ENCODE measurements at places on chromosomes 11 and 22.

DNA sequence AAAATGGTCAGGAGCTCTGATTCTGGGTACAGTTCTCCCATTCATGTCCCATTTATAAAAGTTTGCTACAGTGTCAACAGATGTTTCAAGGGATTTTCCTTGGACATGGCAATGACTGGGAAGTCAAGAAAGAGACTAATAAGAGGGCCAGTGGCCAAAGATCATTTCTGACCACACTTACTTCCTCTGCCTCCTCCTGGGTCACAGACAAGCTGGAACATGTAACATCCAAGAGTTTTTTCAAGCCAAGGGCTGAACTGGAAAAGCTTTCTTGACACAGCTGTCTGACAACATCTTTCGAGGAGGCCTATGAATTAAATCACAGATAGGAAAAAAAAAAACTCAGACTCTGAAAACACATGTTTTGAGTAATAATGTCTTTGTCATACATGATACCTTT, 8.7 kb downstream of the COMMD9 start:
- no peak for DNase-seq

DNA sequence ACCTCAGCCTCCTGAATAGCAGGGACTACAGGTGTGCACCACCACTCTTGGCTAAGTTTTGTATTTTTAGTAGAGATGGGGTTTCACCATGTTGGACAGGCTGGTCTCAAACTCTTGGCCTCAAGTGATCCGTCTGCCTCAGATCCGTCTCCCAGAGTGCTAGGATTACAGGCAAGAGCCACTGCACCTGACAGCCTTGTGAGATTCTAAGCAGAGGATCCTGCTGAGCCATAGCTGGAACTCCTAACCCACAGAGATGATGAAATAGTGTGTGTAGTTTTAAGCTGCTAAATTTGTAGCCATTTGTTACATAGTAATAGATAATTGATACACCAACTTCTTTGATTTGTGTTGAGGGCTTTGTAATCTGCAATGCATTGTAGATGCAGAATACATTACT, 51.1 kb downstream of the CLMP start:
- no peak for DNase-seq

- no peak for DNase-seq
These were observed 6.1 kb downstream of the TUBGCP6 start for GRCh38 chr22:50238755-50239154.

DNA sequence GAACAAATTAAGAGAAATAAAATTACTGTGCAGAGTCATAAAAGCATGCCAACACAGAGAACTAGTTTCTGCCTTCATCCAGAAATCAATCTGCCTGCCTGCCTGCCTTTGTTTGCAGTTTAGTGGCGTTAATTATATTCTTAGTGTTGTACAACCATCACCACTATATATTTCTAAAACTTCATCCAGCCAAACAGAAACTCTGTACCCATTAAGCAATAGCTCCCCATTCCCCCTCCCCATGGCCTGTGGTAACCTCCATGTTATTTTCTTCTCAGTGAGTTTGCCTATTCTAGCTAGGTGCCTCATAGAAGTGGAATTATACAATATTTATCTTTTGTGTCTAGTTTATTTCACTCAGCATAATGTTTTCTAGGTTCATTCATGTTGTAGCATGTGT, 183.2 kb upstream of the TBCEL start:
- DNase-seq, result no peak

DNA sequence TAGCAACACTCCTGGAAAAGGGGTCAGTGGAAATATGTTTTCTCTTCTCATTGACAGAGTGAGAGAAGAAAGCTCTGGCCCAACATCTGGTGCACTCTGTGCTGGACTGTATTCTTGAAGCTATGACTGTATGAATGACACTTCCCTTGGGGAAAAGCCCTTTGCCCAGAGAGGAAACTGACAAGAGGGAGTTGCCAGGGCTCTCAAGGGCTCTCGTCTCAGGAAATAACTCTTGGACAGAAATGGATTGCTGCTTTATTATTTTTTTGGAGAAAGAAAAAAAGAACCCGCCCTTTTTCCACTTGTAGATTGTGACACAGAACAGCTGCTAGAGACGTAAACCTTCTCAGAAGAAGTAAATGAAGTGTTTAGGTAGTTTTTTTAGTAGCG, 11.4 kb downstream of the ETS1 start:
- DNase-seq, result peak; percentile 71

GRCh38 chr11:131880316-131880715, 509.9 kb downstream of the NTM start:
- DNase-seq, result no peak

GRCh38 chr22:28656181-28656580, 23.5 kb downstream of the TTC28 start:
- no peak for DNase-seq

DNA sequence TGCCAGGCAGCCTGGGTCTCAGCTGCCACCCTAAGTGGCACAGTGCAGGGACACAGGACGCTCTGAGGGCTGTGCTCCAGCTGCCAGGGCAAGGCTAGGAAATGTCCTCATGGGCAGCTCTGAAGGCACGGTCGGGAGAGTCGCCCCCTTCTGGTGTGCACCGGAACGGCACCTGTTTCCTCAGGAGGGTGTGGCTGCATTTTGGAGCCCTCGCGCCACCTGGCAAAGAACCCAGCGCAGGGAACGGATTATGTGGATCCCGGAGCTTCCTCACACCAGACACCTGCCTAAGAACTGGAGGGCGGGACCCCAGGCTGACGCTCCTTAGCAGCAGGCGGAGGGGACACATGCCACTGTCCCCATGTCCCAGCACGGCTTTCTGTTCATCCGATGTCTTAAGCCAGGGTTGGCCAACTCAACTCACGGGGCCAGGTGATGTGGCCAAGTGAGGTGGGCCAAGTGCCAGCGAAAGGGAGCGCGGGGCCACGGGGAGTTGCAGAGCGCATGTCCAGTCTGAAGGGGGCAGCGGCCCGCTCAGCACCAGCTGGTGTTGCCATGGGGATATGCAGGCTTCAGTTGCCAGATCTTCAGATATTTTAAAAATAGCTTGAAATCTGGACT, 5.1 kb upstream of the SLC22A8 start:
- peak; percentile 26 for DNase-seq

DNA sequence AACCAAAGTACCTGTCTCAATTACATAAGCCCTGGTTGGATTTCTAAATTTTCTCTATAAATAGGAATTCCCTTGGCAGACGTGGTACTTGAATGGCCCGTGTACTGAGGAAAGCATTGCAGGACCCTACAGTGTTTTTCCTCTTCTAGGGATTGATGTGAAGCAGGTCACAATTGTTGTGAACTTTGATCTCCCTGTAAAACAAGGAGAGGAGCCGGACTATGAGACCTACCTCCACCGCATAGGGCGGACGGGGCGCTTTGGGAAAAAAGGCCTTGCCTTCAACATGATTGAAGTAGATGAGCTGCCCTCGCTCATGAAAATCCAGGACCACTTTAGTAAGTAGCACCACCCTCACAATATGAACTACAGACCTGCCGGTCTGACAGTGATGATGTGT, 16.7 kb downstream of the DDX25 start:
- no peak for DNase-seq

- DNase-seq, result no peak
These were observed 77.4 kb downstream of the MS4A13 start for GRCh38 chr11:60592601-60593000.

DNA sequence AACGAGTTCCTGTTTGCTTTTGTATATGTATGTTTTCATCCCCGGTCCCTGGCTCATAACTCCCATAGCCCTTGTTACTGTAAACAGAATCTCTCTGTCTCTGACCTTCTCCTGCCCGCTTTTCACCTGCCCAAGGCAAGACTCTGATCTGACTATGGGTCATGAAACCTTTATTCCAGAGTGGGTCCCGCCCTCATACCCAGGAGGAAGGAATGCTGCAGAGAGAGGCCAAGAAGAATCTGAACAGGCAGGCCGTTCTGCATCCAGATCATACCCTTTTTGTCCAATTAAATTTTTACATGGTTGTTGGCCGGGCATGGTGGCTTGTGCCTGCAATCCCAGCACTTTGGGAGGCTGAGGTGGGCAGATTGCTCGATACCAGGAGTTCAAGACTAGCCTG, 39.6 kb downstream of the GRIK4 start:
- no peak for DNase-seq

DNA sequence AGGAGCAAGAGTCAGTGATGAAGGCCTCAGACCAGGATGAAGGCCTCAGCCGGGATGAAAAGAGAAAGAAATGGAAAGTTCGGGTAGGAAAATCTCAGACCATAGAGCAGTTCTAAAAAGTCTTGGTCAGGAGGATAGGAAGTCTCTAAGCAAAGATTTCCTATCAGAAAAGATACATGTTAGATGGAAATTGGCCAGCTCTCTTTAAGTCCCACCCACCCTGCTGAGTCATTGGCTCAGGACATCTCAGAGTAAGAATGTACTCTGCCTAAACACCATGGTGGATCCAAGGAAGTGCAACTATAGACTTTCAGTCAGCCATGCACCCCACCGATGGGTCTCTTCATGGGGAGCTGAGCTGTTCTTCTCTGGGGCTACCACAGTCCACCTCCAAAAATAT, 4.4 kb downstream of the OR8B3 start:
- no peak for DNase-seq

- DNase-seq, result no peak
These were observed 26.6 kb downstream of the RAB30 start for GRCh38 chr11:83044958-83045712.

- DNase-seq, result no peak
These were observed 46.0 kb upstream of the PAK1 start for GRCh38 chr11:77519847-77520246.

DNA sequence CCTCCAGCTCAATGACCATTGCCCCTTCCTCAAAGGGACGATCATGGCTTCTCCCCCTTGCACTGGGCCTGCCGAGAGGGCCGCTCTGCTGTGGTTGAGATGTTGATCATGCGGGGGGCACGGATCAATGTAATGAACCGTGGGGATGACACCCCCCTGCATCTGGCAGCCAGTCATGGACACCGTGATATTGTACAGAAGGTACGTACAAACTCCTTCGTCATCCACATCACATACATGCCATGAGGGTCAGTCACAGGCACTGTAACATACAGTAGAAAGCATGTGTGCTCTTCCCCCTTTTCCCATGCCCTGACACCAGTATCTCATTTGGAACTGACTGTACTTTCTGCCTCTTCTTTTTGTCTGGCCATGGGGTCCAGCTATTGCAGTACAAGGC, 4.0 kb downstream of the TAF10 start:
- DNase-seq, result no peak

- DNase-seq, result peak; percentile 28
These were observed 29.0 kb downstream of the GLYATL1 start for GRCh38 chr11:58968251-58968711.

GRCh38 chr22:22446517-22446916, 62.0 kb downstream of the ZNF280B start:
- DNase-seq, result no peak

- DNase-seq, result peak; percentile 80
These were observed 2.0 kb downstream of the KCNJ11 start for GRCh38 chr11:17386331-17387084.

DNA sequence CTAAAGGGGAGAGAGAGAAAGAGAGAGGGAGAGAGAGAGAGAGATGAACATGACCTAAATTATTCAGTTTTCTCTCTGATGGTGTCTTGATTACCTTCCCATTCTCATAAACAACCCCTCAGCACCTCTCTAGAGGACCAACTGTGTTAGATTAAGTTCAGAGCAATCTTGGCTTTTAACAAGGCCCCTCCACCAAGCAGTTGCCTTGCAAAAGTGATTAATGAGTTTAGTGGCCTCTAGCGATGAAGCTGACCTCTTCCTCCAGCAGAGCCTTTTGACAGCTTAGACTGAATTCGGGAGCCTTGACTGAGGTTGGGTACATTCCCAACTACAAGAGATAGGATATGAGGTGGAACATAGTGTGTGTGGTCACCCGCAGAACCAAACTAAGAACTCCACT, 66.1 kb downstream of the ARL14EP start:
- DNase-seq, result no peak

- DNase-seq, result no peak
These were observed 68.0 kb upstream of the KCNQ1OT1 start for GRCh38 chr11:2767801-2768200.

GRCh38 chr22:35986088-35986487, 42.5 kb downstream of the RBFOX2 start:
- no peak for DNase-seq

DNA sequence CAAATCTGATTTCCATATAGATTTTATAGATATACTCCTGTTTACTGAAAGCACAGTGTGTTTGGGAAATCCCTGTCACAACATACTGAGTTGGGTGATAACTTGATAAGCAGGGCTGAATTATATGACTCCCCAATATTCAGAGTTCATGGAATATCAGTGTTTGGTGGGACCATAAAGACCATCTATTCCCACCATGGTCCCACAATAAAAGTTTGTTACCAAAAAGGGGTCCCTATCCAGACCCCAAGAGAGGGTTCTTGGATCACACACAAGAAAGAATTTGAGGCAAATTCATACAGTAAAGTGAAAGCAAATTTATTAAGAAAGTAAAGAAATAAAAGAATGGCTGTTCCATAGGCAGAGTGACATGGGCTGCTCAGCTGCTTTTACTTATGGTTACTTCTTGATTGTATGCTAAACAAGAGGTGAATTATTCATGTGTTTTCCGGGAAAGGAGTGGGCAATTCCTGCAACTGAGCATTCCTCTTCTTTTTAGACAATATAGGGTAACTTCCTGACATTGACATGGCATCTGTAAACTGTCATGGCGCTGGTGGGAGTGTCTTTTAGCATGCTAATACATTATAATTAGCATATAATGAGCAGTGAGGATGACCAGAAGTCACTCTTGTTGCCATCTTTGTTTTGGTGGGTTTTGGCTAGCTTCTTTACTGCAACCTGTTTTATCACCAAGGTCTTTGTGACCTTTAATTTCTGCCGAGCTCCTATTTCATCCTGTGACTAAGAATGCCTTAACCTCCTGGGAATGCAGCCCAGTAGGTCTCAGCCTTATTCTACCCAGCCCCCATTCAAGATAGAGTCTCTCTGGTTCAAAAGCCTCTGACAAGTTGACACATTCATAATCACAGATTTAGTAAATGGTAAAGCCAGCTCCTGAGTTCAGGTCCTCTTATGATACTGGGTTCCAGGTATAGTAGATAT, 240.6 kb upstream of the PDGFD start:
- no peak for DNase-seq

GRCh38 chr11:86629045-86629706, 43.2 kb downstream of the ME3 start:
- DNase-seq, result peak; percentile 60

DNA sequence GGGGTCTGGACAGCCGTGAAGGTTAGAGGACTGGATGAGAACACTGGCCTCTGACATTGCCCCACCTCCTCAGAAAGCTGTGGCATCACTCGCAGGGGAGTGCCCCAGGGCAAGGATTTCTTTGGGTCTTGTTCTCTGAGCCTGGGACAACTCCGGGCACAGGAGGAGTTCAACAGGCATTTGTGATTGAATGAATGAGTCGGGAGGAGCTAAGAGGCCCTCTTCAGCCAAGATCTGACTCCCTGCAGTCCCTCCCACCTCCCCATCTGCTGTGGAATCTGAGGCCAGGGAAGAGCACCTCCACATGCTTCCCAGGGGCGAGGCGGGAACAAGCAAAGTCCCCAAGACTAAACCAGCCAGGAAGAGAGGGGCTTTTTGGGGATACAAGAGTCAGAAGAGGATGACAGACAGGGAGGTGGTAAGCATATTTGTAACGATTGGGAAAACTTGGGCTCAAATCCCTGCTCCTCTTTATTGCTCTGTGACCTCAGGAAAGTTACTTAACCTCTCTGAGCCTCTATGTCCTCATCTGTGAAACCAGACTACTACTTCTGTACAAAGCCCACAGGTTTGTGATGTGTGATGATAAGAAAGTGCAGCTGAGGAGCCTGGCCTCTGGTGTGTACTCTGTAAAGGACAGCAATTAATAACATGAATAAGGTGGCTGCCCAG, 6.4 kb downstream of the TP53I11 start:
- no peak for DNase-seq

- no peak for DNase-seq
These were observed 59.5 kb downstream of the FAM168A start for GRCh38 chr11:73538381-73538872.

GRCh38 chr11:94302776-94303175, 1.6 kb upstream of the IZUMO1R start:
- no peak for DNase-seq
